Daoy (cell line): ENCODE measurements at places on chromosomes 1 and 21. TPM values are rescaled to one million over a fixed set of nuclear protein-coding genes. Genes with fewer than 3 reads are reported as not detected.
A peak's percentile ranks its signal among the peaks of the same experiment; 100 is the strongest.

DNA sequence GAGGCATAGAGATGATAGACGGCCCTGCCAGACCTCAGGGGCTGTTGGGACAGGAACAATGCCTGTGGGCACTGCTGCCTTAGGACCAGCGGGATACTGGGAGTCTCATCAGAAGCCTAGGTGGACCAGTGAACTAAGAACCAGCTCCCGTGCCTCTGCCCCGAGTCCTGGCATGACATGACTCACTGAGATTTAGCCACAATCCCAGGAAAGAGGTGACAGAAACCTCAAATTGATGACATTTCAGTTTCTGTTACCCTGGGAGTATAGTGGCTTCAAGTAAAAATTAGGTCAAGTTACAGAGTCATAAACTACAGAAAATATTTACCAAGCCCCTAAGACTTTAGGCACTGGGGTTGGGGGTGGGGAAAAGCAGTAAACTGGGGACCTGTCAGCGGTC is 74.6 kb upstream of the GADD45A start:
- peak; percentile 40 for DNase-seq

LMOD1 gene
- not detected in 2 replicates for total RNA-seq

TMEM222 gene
- 54.9 and 65.0 TPM in 2 replicates for total RNA-seq

- DNase-seq = no peak
Measured at GRCh38 chr21:41406340-41406739, 19.7 kb upstream of the MX1 start.

- peak; percentile 81 for DNase-seq
Measured at GRCh38 chr1:93615582-93616150, 66.0 kb downstream of the BCAR3 start.

GRCh38 chr1:209531006-209531405 is 52.5 kb upstream of the CAMK1G start:
- DNase-seq = no peak

IGSF8 gene
- 26.0 and 27.6 TPM in 2 replicates for total RNA-seq

- peak; percentile 79 for DNase-seq
Measured at GRCh38 chr21:26845066-26845758, at the start of gene ADAMTS1. Gene ADAMTS1 (minus strand): TSS chr21:26845409. CDS start chr21:26844954, 455 bp downstream.

LENEP gene
- not detected in 2 replicates for total RNA-seq

IFI44L gene
- 1.5 and 4.5 TPM in 2 replicates for total RNA-seq

- no peak for DNase-seq
Measured at GRCh38 chr1:156963621-156964020, 43.2 kb downstream of the LRRC71 start.

GRCh38 chr1:98644510-98644909 is 17.0 kb upstream of the SNX7 start:
- DNase-seq = no peak

DNA sequence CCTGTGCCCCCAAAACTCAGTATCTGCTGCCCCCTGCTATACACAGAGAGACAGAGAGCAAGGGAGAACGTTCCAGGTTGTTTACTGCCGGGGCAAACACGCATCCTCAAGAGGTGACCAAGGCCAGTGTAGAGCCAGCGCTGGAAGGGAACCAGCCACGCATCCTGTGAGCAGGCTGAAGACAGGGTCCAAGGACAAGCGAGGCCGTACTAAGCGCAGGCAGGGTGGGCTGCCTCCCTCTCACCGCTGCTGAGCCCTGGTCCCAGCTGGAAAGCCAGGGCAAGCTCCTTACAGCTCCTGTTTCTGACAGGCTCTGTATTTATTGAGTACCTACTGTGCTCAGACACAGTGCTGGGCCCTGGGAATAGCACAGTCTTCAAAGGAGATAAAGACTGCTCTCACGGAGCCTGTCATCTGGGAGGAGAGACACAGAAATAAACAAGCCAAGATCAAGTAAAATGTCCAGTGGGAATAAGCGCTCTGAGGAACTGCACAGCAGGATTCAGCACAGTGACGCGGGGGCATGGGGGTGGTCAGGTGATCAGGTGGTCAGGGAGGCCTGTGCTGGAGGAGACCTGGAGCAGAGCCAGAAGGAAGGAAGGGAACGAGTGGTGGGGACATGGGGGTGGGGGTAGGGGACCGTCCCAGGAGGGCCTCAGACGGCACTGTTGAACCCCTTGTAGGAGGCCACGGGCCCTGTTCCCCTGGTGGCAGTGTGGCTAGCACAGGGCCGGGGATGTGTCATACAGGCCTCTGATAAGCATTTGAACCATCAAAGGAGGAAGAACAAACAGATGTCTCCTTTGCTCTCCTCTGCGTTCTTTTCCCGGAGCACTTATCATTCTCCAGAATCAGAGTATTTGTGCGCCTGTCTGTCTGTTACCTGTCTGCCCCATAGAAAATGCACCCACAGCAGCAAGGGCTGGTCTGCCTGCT is 37.8 kb upstream of the EFHD2 start:
- no peak for DNase-seq

- DNase-seq = no peak
Measured at GRCh38 chr1:28205243-28205642, 27.6 kb downstream of the DNAJC8 start.

BCAS2 gene
- total RNA-seq = 123 and 148 TPM in 2 replicates

- DNase-seq = no peak
Measured at GRCh38 chr21:14591377-14591776, 45.3 kb upstream of the SAMSN1 start.

COL6A2 gene
- 456 and 480 TPM in 2 replicates for total RNA-seq

- peak; percentile 78 for DNase-seq
Measured at GRCh38 chr1:59078070-59078800, 218.7 kb upstream of the FGGY start.

TTF2 gene
- total RNA-seq = 58.7 and 75.6 TPM in 2 replicates

DNA sequence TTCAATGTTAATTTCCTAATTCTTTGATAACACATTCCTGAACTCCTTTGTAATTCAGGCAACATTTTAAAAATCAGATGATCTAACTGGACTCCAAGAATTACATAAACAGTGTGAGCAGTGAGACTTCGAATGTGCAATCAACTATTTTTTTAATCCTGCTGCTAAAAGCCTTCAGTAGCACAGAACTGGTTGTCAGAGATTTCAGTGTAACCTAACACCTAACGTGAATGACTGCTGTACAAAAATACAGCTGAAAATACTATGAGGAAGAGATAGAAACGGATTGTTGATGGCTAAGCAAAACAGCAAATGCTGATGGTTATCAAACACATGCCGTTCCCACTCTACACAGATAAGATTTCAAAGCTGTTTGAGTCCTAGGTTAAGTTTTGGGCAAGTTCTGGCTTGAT is 46.1 kb downstream of the APP start:
- DNase-seq = no peak

GRCh38 chr1:57066980-57067610 is 101.3 kb upstream of the C8B start:
- DNase-seq = no peak

DNA sequence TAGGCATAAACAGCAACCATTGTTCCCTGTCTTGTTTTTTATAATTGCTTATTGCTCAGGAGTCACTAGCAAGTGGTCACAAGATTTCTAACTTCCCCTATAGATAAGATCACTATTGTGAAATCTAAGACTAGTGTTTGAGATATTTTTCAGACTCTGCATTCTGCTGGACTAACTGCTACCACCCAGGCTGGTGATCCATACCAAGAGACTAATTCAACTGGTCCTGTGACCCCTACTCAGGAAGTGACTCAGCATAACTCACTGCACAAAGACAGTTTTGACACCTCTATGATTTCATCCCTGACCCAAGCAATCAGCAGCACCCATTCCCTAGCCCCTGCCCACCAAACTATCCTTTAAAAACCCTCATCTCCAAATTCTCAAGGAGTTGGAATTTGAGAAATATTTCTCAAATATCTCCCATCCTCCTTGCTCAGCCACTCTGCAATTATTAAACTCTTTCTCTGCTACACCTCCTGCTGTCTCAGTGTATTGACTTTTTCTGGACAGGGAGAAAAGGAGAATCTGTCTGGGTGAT is 52.7 kb downstream of the TRIM33 start:
- DNase-seq = peak; percentile 56

GRCh38 chr1:227759341-227760300 is 24.4 kb downstream of the SNAP47 start:
- peak; percentile 93 for DNase-seq

DNA sequence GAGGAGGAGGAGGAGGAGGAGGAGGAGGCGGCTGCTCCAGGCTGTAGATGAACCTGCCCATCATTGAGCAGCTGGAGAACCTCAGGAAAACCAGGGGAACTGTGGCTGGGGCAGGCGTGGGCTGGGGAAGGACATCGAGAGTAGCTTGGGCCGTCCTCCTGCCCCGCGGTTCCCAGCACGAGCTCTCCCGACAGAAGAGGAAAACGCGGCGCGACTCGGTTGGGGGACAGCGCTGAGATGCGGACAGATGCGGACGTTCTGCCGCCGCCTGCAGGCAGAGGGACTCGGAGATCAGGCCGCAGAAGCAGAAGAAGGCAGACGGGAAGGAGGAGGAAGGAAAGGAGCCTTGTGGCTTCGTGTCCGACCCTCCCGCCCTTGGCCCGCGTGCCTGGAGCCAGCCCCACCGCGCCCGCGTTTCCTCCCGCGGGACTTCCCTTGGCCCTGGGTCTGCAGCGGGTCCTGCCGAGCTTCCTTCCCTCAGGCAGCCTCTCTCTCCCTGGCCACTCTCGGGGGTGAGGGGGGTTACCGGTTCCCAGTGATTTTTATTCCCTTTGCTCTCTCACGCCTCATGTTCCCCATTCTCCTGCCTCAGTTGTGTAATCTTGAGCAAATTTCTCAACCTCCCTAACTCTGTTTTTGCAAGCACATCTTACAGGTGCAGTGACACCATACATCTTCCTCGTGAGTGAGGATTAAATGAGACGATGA is 1.7 kb upstream of the TNFRSF9 start:
- peak; percentile 46 for DNase-seq

DNA sequence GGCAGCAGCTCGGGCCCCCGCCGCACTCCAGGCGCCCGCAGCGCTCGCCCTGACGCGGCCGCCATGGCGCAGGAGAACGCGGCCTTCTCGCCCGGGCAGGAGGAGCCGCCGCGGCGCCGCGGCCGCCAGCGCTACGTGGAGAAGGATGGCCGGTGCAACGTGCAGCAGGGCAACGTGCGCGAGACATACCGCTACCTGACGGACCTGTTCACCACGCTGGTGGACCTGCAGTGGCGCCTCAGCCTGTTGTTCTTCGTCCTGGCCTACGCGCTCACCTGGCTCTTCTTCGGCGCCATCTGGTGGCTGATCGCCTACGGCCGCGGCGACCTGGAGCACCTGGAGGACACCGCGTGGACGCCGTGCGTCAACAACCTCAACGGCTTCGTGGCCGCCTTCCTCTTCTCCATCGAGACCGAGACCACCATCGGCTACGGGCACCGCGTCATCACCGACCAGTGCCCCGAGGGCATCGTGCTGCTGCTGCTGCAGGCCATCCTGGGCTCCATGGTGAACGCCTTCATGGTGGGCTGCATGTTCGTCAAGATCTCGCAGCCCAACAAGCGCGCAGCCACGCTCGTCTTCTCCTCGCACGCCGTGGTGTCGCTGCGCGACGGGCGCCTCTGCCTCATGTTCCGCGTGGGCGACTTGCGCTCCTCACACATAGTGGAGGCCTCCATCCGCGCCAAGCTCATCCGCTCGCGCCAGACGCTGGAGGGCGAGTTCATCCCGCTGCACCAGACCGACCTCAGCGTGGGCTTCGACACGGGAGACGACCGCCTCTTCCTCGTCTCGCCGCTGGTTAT is 2.8 kb downstream of the KCNJ9 start:
- DNase-seq = peak; percentile 65

DNA sequence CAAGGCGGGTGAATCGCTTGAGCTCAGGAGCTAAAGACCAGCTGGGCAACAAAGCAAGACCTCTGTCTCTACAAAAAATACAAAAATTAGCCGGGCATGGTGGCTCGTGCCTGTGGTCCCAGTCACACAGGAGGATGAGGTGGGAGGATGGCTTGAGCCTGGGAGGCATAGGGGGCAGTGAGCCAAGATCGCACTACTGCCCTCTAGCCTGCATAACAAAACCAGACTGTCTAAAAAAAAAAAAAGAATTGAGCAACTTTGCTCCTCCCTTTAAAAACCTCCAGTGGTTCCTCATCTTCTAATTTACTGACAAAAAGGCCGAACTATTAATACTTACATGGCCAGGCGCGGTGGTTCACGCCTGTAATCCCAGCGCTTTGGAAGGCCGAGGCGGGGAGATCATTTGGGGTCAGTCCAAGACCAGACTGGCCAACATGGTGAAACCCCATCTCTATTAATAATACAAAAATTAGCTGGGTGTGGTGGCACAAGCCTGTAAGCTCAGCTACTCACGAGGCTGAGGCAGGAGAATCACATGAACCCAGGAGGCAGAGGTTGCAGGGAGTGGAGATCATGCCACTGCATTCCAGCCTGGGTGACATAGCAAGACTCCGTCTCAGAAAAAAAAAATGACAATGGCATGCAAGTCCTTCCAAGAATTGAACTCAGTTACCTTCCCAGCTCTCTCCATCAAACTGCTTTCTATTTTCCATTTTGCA is 4.4 kb downstream of the ACBD3 start:
- DNase-seq = peak; percentile 82

COL9A2 gene
- 1.7 and 2.5 TPM in 2 replicates for total RNA-seq

PPM1J gene
- 0.06 TPM in 1 of 2 replicates, not detected in the other for total RNA-seq

DNA sequence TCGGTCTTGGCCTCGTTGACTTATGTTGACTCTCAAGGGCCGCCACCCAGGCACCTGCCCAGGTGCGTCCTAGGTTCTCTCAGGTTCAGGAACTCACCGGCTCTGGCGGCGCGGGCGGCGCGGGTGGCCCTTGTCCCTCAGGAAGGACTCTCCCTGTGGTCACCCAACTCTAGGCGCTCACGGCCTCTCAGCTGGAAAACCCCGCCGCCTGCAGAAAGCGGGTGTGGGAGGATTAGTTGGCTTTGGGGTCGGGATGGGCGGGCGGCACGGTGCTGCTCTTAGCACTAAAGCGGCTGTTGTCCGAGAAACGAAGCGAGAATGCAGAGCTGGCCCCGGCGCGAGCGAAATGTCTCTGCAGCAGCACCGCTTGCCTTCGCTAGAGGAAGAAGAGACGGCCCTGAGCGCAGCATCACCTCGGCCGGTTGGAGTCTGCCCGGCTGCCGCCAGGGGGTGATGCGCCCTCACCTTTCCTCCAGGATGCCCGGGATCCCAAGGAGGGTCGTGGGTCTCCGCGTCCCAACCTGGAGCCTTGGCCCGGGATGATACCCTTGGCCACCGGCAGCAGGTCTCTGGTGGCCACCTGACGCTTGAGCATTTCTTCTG is 8.1 kb upstream of the TADA1 start:
- peak; percentile 63 for DNase-seq

GRCh38 chr1:207007352-207008033 is 25.1 kb downstream of the C1orf116 start:
- DNase-seq = peak; percentile 84

DNA sequence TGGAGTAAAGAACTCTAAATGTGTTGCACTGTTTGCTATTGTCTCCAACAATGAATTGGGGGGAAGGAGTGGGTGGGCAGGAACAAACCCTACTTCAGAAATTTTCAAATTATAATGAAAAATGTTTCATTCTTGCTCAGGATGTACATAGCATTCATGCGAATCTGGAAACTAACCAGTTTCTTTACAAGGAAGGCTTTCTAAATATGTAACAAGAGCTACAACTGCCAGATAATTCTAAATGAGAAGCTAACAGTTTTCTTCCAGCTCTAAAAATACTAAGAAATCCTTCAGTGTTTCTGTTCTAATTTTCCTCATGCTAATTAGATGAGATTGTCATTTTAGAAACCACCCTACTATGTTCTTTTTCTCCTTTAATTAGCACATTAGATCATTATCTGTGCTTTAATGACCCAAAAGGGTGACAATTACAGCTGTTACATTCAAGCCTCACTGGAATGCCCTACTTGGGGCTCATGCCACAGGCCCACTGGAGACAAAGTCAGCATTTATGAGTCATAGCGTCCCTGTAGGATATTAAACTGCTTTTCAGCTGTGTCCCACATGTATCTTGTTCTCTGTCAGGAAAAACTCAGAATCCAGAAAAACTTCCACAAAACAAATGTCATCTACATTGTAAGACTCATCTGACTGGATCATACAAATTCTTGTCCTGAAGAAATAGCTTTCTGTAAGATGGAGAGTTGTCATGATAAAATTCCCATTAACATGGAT is 804.6 kb upstream of the CXADR start:
- DNase-seq = no peak
